Left lung (tissue), 14 donors: ENCODE measurements at places on chromosomes 4 and X. TPM values are rescaled to one million over a fixed set of nuclear protein-coding genes. Genes with fewer than 3 reads are reported as not detected.

- no peak for DNase-seq
Measured at GRCh38 chr4:172009446-172010230, 196.4 kb downstream of the GALNTL6 start.

Gene HTN3
- not detected for polyA plus RNA-seq

GRCh38 chrX:126701380-126701779, 118.1 kb upstream of the PRR32 start:
- no peak for DNase-seq

DNA sequence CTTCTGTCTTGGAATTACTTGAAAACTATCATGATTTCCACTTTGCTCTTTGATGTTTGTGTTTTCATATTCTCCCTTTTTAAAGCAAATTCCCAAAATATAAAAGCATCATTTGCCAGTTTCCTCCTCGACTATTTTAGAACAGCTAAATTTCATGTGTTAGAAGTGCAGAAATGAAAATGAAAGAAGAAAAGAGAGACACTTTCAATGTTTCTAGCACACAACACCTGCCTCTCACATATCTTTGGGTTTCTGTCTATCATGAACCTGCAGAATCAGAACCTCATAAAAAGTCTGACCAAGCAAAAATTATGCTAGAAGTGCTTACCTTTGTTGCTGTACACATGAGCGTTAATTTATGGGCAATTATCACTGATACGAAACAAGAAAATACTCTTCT, 1.9 kb upstream of the NEUROG2 start:
- DNase-seq, result no peak

Gene PCDH18
- 72.5 TPM for polyA plus RNA-seq

Gene PLAC8
- polyA plus RNA-seq, result 7.9 TPM

Gene DMP1
- 0.07 TPM for polyA plus RNA-seq

Gene LDB2
- 89.7 TPM for polyA plus RNA-seq

- DNase-seq, result no peak
Measured at GRCh38 chr4:152168987-152169616, 366.8 kb downstream of the FBXW7 start.

DNA sequence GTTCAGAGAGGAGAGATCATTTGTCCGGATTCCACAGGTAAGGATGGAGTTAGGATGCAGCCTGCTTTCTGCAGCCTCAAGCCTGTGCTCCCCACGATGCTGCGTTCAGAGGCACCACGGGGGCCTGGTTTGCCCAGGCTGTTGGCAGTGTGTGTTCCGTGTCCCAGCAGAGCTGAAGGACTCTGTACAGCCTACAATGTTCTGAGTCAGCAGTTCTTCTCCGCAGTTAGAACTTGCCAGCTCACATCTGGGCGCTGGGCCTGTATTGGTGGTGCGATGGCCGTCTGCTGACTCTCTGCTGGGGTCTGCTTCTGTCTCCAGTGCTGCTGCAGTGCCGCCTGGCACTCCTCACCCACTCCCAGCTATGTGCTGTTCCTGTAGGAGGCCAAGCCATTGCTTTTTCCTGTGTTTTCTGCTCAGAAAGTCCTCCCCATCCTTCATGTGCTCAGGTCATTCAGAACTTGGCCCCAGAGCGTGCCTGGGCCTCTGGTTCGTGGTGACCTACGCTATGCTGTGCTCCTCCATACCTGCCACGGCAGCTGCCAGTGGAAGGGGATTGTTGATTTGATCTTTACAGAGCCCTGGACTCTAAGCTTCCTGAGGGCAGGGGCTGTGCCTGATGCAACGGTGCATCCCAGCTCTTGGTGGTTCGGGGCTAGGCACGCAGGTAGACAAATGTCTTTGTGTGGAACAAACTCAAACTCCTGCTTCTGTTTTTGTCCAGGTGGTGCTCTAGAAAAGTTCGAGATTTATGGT, 42.6 kb upstream of the TADA2B start:
- DNase-seq, result no peak
